Right lobe of liver (tissue), 6 donors: ENCODE measurements at places on chromosomes 12 and 14.
A peak's percentile ranks its signal among the peaks of the same experiment; 100 is the strongest.

- no peak overlapping the region for H3K4me3 ChIP-seq
- H3K27ac ChIP-seq, result no peak overlapping the region
- H3K4me1 ChIP-seq, result no peaks in the 10 kb centered on the region
- no peaks in the 10 kb centered on the region for H3K36me3 ChIP-seq
- DNase-seq, result no peak
Measured at GRCh38 chr14:72341686-72342085, 409.5 kb downstream of the RGS6 start.

GRCh38 chr14:83975841-83976770 is 1553.8 kb upstream of the FLRT2 start:
- H3K4me1 ChIP-seq, result no peaks in the 10 kb centered on the region
- DNase-seq, result no peak
- H3K36me3 ChIP-seq, result no peaks in the 10 kb centered on the region
- no peaks in the 10 kb centered on the region for H3K27me3 ChIP-seq
- H3K27ac ChIP-seq, result no peak overlapping the region

GRCh38 chr14:73645248-73645610 is 443 bp downstream of the DNAL1 start:
- H3K4me1 ChIP-seq, result no peaks in the 10 kb centered on the region
- H3K27ac ChIP-seq, result peak overlapping the region; percentile 6
- no peaks in the 10 kb centered on the region for H3K36me3 ChIP-seq

DNA sequence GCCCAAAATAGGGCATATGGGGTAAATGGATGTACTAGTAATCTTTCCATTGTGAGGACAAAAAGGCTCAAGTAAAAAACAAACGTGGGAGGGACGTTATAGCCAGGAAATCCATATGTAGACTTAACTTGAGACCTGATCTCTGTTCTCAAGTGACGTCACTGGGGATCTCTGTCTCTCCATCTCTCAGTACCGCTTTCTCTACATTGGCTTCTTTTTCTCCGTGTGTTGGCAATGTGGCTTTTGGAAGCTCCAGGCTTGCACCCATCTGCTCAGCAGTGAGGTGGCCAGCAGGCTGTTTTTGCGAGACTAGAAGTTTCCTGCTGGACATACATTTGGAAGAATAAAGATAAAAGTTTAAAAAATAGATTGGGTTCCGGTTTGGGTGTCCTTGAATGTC is 66.0 kb upstream of the NRXN3 start:
- no peak overlapping the region for H3K4me3 ChIP-seq
- H3K36me3 ChIP-seq, result no peaks in the 10 kb centered on the region
- DNase-seq, result no peak

DNA sequence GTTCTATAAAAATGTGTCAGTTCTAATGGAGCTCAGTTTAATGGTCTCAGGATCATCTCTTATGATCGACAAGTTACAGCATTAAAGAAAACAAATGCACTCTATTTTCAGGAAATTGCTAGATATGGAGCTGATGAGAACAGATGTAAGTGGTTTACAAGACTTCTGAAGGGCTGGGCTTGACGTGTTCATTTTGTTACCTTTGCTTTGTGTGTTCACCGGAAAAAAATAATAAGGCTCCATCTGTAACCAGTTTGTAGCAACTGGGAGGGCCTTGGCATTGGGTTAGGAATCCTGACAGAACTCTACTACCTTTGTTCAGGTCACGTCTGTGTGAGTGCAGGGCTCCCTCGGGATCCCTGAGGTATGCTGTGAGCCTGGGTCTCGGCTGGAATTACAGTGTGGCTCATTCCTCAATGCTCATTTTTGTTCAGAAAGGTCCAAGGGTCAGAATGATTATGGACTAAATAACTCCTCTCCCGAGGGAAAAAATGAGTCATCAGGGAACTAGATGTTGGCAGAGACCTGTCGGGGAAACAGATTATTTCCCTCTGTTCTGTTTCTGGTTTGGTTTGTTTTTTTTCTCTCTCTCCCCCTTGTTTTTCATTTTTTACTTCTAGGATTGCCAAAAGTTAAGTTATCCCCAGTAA is 158.0 kb downstream of the SLC5A8 start:
- H3K4me3 ChIP-seq, result no peak overlapping the region
- H3K4me1 ChIP-seq, result no peaks in the 10 kb centered on the region
- DNase-seq, result no peak
- no peaks in the 10 kb centered on the region for H3K36me3 ChIP-seq
- no peaks in the 10 kb centered on the region for H3K27me3 ChIP-seq
- H3K27ac ChIP-seq, result no peak overlapping the region

GRCh38 chr14:100122481-100123223 is 36.8 kb downstream of the DEGS2 start:
- no peaks in the 10 kb centered on the region for H3K27me3 ChIP-seq
- DNase-seq, result no peak
- H3K4me1 ChIP-seq, result no peaks in the 10 kb centered on the region
- H3K36me3 ChIP-seq, result no peaks in the 10 kb centered on the region

GRCh38 chr12:88893801-88894200 is 313.5 kb upstream of the KITLG start:
- no peak overlapping the region for H3K27ac ChIP-seq
- H3K4me1 ChIP-seq, result no peaks in the 10 kb centered on the region
- no peak overlapping the region for H3K4me3 ChIP-seq
- no peak for DNase-seq
- H3K27me3 ChIP-seq, result no peaks in the 10 kb centered on the region
- no peaks in the 10 kb centered on the region for H3K36me3 ChIP-seq

DNA sequence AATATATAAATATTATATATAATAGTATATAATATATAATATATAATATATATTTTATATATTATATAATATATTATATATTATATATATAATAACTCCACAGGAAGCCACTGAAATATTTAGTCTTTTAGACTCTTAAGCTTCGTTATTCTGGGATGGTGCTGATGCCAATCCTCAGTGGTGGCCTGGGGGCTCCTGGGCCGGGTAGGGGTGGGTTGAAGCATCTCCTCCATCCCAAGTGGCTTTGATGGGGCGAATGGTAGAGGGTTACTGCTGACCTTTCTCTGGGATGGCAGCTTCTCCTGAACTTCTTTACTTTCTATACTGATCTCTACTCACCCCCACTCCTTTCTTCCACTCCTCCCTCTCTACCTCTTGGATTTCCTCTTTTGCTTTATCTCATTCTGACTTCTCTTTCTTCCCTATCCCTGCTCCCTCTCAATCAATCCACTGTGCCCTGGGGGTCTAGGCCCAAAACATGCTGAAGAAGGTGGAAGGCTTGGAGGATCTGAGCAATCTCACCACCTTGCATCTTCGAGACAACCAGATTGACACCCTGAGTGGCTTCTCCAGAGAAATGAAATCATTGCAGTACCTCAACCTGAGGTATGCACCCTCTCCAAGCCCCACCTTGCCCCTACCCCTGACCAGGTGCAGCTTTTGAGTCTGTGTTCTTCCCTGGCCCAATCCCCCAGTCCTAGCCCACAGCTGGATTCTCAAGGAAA is 4.8 kb upstream of the ENO2 start:
- no peak for DNase-seq
- H3K36me3 ChIP-seq, result no peaks in the 10 kb centered on the region
- no peak overlapping the region for H3K4me3 ChIP-seq

- H3K27me3 ChIP-seq, result no peaks in the 10 kb centered on the region
- no peaks in the 10 kb centered on the region for H3K4me1 ChIP-seq
- H3K4me3 ChIP-seq, result peak overlapping the region; percentile 31
- H3K36me3 ChIP-seq, result no peaks in the 10 kb centered on the region
Measured at GRCh38 chr14:51860825-51861499, 550 bp downstream of the GNG2 start.

GRCh38 chr14:75094896-75095295 is 25.5 kb downstream of the ZC2HC1C start:
- H3K4me3 ChIP-seq, result no peak overlapping the region
- no peak for DNase-seq
- peaks cover 86% of the 10 kb centered on the region for H3K36me3 ChIP-seq
- no peaks in the 10 kb centered on the region for H3K27me3 ChIP-seq

GRCh38 chr14:61566537-61567225 is 128.6 kb upstream of the HIF1A start:
- peaks cover 10% of the 10 kb centered on the region for H3K4me1 ChIP-seq
- H3K4me3 ChIP-seq, result no peak overlapping the region
- H3K27me3 ChIP-seq, result no peaks in the 10 kb centered on the region
- no peak overlapping the region for H3K27ac ChIP-seq
- no peak for DNase-seq

GRCh38 chr12:88784166-88784565 is 203.9 kb upstream of the KITLG start:
- no peaks in the 10 kb centered on the region for H3K27me3 ChIP-seq
- H3K36me3 ChIP-seq, result no peaks in the 10 kb centered on the region
- H3K27ac ChIP-seq, result no peak overlapping the region
- H3K4me3 ChIP-seq, result no peak overlapping the region
- no peak for DNase-seq
- no peaks in the 10 kb centered on the region for H3K4me1 ChIP-seq

GRCh38 chr12:15562263-15562662 is 226.9 kb downstream of the EPS8 start:
- no peaks in the 10 kb centered on the region for H3K4me1 ChIP-seq
- no peaks in the 10 kb centered on the region for H3K36me3 ChIP-seq
- no peaks in the 10 kb centered on the region for H3K27me3 ChIP-seq
- H3K4me3 ChIP-seq, result no peak overlapping the region

- no peaks in the 10 kb centered on the region for H3K27me3 ChIP-seq
- peak overlapping the region; percentile 15 for H3K27ac ChIP-seq
- no peaks in the 10 kb centered on the region for H3K36me3 ChIP-seq
- peaks cover 4% of the 10 kb centered on the region for H3K4me1 ChIP-seq
Measured at GRCh38 chr12:54935235-54935951, 49.2 kb downstream of the TESPA1 start.

DNA sequence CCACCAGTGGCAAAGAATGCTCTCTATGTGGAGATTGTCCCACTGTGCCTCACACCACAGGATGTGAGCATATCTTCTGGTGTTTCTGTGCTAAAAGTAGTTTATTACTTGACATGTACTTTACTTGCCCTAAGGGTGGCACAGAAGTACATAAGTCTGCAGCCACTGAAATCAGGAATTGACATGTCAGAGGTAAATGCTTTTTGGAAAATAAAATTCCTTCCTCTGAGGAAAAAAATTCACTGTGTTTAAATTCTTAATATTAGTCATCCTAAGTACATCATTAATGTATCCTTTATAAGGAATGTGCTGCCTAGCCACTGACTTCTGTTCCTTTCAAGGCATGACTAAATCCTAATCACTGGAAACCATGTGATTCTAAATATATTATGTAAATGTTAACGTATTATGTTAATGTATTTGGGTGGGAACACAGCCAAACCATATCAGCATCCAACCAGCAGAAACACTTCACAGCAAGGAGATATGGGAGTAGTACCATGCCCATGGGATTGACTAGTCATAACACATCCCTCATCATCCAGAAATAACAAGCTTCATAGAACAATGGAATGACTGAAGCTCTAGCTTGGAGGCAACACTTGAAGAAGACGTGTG is 239.7 kb upstream of the PPFIA2 start:
- H3K4me3 ChIP-seq, result no peak overlapping the region
- no peak for DNase-seq
- H3K36me3 ChIP-seq, result no peaks in the 10 kb centered on the region
- H3K27ac ChIP-seq, result no peak overlapping the region

GRCh38 chr12:57604992-57605810 is 577 bp downstream of the DTX3 start:
- H3K27me3 ChIP-seq, result no peaks in the 10 kb centered on the region
- DNase-seq, result no peak
- H3K36me3 ChIP-seq, result no peaks in the 10 kb centered on the region
- H3K4me1 ChIP-seq, result no peaks in the 10 kb centered on the region

- H3K27ac ChIP-seq, result no peak overlapping the region
- DNase-seq, result no peak
- H3K36me3 ChIP-seq, result no peaks in the 10 kb centered on the region
- no peaks in the 10 kb centered on the region for H3K27me3 ChIP-seq
Measured at GRCh38 chr14:90512329-90512991, 115.6 kb downstream of the CALM1 start.

GRCh38 chr12:14964406-14964805 is 3.0 kb upstream of the ARHGDIB start:
- H3K4me3 ChIP-seq, result no peak overlapping the region
- DNase-seq, result no peak
- H3K4me1 ChIP-seq, result no peaks in the 10 kb centered on the region
- no peaks in the 10 kb centered on the region for H3K27me3 ChIP-seq

GRCh38 chr12:63877693-63878092 is 33.2 kb downstream of the SRGAP1 start:
- no peaks in the 10 kb centered on the region for H3K36me3 ChIP-seq
- no peaks in the 10 kb centered on the region for H3K4me1 ChIP-seq
- H3K4me3 ChIP-seq, result no peak overlapping the region

- no peak overlapping the region for H3K27ac ChIP-seq
- DNase-seq, result no peak
- H3K4me1 ChIP-seq, result no peaks in the 10 kb centered on the region
Measured at GRCh38 chr14:72291908-72292688, 359.9 kb downstream of the RGS6 start.

- peaks cover 17% of the 10 kb centered on the region for H3K4me1 ChIP-seq
- no peaks in the 10 kb centered on the region for H3K36me3 ChIP-seq
- H3K27me3 ChIP-seq, result no peaks in the 10 kb centered on the region
- no peak overlapping the region for H3K4me3 ChIP-seq
- H3K27ac ChIP-seq, result no peak overlapping the region
Measured at GRCh38 chr14:80959496-80959895, 4.1 kb downstream of the TSHR start.

- no peaks in the 10 kb centered on the region for H3K36me3 ChIP-seq
- no peak overlapping the region for H3K4me3 ChIP-seq
- no peaks in the 10 kb centered on the region for H3K27me3 ChIP-seq
- H3K27ac ChIP-seq, result no peak overlapping the region
- peaks cover 7% of the 10 kb centered on the region for H3K4me1 ChIP-seq
- no peak for DNase-seq
Measured at GRCh38 chr12:89529738-89530137, 3.9 kb upstream of the POC1B start.

- H3K36me3 ChIP-seq, result no peaks in the 10 kb centered on the region
- H3K27me3 ChIP-seq, result no peaks in the 10 kb centered on the region
- no peak overlapping the region for H3K27ac ChIP-seq
- peaks cover 2% of the 10 kb centered on the region for H3K4me1 ChIP-seq
- H3K4me3 ChIP-seq, result no peak overlapping the region
Measured at GRCh38 chr12:21879312-21879711, 61.9 kb downstream of the ABCC9 start.

DNA sequence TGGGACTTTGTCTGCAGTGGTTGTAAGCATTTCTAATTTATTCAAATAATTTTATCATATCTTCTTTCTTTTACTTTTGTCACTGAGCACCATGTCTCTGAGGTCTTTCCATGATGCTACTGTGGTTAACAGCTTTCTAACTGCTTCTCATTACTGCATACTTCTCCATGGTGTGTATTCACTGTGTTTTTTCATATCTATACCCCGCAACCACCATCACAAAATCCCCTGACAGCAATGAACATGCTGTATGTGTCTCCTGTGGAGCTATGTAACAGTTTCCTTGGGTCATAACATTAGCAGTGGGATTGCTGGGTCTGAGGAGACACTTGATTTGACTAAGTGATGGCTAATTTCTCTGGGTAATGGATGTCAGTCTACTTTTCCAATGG is 29.2 kb upstream of the CHST11 start:
- no peaks in the 10 kb centered on the region for H3K27me3 ChIP-seq
- H3K4me3 ChIP-seq, result no peak overlapping the region
- no peak for DNase-seq

DNA sequence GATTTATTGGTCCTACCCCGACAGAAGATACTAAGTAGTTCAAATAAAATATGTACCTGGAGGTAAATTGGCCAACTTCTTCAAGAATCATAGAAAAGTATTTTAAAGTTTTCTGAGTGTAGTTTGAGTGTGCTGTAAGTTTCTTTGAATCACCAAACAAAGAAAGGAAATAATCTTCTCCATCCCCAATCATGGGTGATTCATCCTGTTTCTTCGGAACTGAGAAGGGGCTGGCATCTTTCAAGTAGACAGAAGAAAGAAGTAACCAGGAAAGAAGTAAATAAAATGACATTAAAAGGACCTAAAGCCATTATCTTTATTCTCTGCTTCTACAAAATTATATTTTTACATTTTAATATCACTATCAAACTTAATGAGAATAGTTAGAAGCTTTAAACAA is 6.8 kb downstream of the LMNTD1 start:
- H3K4me3 ChIP-seq, result no peak overlapping the region
- no peaks in the 10 kb centered on the region for H3K27me3 ChIP-seq
- H3K4me1 ChIP-seq, result no peaks in the 10 kb centered on the region
